ENCODE measurements at places on chromosomes 3 and 15.

GRCh38 chr3:38984110-38984509 is 67.6 kb downstream of the SCN11A start:
- DNase-seq, result no peak

GRCh38 chr3:78941587-78941986 is 826.2 kb downstream of the ROBO1 start:
- no peak for DNase-seq

DNA sequence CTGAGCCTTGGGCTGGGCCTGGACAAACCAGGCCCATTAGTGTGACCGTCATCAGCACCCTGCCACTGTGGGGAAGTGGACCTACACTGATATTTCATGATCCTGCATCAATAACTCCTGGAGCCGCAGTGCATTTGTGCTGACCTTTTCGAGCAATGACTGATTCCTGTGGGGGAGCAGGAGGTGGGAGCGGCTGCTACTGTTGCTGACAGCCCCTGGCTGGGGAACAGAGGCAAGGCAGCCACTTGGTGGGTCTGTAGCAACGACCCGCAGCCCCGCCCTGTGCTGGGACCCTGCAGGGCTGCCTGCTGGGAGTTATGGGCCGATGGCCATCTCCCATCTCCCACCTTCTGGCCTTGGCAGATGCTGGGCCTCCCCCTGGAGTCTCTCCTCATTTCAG is 42.1 kb downstream of the CCDC33 start:
- no peak for DNase-seq

DNA sequence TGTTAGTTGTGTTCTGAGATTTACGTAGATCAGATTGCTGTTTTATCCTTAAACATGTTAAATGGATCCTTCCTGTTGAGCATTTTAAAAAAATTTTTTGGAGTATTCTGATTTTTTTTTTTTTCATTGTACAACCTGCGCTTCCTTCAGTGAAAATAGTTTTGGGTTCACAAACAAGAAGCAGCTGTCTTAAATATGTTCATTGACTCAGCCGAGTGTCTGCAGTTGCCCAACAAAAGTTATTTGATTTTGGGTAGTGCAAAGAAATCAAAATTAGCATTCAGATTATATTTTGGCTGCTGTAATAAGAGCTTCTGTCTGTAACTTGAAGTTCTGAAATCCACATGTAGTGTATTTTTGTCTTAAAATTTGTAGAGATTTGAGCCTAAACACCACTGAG is 148.2 kb downstream of the BBX start:
- no peak for DNase-seq

DNA sequence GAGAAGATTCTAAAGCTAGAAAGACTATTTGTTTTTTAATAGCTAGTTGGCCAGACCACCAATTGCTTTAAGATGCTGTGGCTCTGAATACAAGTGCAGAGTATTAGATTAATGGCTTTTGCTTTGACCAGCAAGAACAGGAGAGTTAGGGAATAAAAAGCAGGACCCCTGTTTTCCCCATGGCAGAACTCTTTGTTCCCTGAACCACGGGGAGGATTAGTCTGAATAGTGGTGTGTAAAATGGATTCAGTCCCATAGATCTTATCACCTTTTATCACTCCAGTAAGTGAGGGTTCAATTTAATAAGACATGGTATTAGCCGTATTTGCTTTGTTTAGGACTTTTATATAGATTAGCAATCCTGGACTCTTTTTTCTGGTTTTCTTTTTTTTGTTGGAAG is 562.6 kb upstream of the DPPA4 start:
- DNase-seq, result no peak

DNA sequence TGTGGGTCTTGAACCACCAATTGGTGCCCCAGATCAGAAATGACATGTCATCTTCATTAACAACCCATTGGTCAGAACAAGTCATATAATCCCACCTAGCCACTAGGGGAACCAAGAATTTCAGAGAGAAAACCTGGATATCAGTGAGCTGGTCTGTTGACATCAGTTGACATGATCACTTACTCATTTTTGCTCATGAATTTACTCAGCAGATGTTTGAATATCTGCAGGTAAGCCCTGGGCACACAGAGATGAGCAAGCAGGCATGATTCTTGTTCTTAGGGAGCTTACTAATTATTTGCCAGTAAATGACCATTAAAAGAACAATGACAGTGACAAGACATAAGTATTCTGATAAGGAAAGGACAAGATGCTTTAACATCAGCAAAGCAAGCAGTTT is 64.3 kb upstream of the PLCL2 start:
- no peak for DNase-seq

- DNase-seq, result no peak
Measured at GRCh38 chr15:64191971-64192830, 29.4 kb upstream of the PPIB start.

DNA sequence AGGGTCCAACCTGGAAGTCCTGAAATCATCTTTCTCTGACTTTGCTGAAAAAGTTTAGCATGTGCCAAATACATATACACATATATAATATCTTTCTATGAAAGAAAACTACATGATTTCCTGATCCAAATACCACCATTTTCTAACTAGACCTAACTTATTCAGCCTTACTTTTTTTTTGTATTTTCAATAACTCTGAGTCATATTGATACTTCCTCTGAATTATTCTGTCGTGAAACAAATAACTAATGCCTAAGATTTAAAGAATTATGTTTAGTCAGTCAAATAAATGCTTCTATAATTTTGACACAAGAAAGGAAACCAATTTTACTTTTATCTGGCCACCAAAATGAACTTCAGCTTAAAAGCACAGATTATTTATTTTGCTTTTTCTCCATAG is 760.2 kb upstream of the GBE1 start:
- no peak for DNase-seq

DNA sequence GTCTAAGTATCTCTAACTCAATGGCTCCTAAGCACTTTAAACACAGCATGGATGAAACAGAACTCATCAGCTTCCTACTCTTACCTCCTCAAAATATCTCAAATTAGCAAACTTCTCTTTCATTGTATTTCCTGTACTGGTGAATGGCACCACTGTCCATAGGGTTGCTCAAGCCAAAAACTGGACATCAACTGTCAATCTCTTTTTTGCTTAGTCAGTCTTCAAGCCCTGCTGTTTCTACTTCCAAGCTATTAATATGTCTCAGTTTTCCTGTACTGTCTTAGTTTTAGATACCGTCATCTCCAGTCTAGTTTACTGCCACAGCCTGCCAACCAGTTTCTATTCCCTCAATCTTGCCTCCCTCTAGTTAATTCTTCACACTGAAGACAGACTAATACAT is 48.3 kb upstream of the KPNA4 start:
- DNase-seq, result no peak

DNA sequence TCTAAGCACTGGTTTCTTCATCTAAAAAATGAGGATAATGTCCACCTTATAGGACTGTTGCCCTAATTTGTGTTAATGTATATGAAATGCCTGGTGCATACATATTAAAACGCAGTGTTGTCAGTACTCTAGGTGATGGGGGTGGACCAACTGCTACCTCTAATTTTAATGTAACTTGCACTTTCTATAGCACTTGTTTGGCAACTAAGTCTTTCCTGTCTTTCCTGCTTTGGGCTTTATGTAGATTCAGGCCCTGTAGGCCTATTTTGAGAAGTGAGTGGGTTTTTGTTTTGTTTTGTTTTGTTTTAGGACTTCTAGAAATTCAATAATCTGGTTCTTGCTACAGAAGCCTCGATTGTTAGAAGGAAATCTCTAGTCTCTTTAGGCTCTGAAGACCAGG is 21.2 kb downstream of the SLC7A14 start:
- no peak for DNase-seq

GRCh38 chr3:70261283-70261682 is 51.2 kb downstream of the MDFIC2 start:
- DNase-seq, result no peak

- no peak for DNase-seq
Measured at GRCh38 chr15:70502529-70502928, 260.8 kb downstream of the UACA start.

- DNase-seq, result no peak
Measured at GRCh38 chr3:131072099-131072559, 45.5 kb downstream of the NEK11 start.

DNA sequence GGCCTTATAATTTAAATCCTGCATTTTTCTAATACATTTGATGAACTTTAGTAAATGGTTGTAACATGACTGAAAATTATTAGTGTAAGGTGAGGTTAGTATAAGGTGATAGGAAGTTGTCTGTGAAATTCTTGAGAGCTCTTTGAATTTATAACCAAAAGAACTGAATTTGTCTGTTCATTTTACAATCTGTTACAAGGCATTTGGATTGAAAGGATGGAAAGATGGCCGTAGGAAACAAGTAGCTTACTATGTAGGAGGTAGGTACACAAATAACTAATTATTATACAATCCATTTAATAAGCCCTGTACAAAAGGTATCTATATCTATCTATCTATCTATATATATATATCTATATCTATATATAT is 6.6 kb downstream of the DIPK2A start:
- no peak for DNase-seq

DNA sequence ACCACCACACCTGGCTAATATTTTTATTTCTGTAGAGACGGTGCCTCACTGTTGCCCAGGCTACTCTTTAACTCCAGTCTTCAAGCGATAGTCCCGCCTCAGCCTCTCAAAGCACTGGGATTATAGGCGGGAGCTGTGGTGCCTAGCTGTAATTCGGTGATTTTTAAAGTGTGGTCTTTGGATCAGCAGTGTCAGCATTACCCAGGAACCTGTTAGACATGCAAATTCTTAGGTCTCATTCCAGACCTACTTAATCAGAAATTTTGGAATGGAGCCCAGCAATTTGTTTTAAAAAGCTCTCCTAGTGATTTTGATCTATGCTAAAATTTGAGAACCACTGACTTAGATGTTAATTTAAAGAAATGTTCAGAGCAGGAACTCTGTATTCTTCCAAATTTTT is 51.9 kb downstream of the GOLM2 start:
- no peak for DNase-seq

- DNase-seq, result no peak
Measured at GRCh38 chr3:120767106-120767505, 24.6 kb downstream of the GTF2E1 start.

- no peak for DNase-seq
Measured at GRCh38 chr15:101455291-101456025, 34.0 kb downstream of the PCSK6 start.

GRCh38 chr3:46670000-46670890 is 23.2 kb downstream of the ALS2CL start:
- DNase-seq, result no peak

GRCh38 chr3:133479895-133480669 is 80.2 kb downstream of the BFSP2 start:
- no peak for DNase-seq

DNA sequence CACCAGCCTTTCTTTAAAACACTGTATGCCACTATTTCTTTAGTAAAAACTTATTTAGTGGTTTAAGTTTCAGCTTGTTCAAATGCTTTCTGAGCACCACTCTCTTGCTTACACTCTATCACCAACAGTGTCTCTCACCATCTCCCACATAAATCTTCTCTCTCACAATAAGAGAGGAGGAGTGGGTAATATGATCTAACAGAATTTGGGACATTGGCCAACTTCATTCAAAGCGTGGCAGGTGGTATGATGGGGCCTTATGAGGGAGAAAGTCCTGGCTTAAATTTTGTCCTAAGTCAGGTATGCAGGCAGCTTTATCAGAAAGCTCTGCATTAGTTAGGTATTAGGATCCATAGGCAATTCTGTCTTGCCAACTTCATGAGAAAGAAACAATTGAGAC is 1132.5 kb downstream of the TUSC7 start:
- no peak for DNase-seq

DNA sequence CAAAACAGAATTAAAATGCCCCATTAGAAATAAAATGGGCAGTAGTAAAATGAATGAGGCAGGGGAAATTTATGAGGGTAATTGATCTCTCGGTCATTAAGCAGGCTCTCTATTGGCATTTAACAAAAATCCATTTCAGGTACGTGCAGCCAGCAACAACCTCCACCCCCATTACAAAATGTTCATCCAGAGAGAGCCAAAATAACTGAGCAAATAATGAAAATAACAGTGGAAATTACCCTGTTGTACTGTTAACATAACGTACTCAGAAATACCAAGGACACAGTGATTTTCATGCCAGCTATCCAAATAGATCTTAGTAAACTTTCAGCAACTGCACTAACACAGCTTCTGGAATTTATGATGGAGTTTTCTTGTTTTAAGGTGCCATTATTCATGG is 127.7 kb downstream of the IL1RAP start:
- no peak for DNase-seq

- DNase-seq, result no peak
Measured at GRCh38 chr15:60801395-60801794, 322.5 kb upstream of the ICE2 start.

DNA sequence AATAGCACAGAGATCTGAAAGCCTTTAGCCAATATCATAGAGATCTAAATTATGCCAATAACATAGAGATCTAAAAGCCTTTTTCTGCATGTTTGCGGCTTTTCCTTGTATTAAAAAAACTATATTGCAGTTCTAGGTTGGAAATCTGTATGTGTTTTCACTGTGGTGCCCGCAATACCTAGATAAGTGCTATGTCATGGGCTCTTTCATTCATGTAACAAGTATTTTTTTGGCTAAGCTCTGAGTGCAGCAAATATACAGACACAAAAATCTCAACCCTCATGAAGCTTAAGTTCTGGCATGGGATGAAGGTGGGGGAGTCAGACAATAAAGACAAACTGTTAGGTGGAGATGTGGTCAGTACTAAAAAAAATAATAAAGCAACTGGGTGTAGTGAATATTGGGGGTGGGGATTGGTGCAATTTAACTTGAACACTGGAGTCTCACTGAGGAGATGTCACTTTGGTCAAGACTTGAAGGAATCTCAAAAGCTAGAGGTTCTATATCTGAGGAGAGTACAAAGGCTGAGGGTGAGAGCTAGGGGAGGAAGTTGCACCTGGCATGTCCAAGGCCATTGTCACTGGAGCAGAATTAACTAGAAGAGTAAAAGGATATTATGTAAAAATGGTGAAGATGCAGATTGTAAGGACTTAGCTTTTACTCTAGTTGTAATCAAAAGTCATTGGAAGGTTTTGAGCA is 973 bp downstream of the BUB1B start:
- DNase-seq, result no peak

GRCh38 chr15:45802140-45802539 is 167.3 kb downstream of the SQOR start:
- no peak for DNase-seq

DNA sequence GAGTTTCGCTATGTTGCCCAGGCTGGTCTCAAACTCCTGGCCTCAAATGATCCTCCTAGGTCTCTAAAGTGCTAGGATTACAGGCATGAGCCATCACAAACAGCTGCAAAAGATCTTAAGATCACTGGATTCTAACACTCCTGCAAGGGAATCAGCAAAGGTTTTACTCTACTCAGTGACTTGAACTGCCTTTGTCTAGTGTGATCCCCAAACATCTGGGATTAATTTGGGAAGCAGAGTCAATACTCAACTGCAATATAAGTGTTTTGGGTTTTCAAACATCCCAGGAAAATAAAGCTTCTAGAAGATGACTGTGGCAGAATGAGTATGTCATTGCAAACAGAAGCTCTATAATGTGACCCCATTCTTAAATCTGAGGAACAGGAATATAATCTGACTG is 7.2 kb downstream of the SPG21 start:
- DNase-seq, result no peak
